ENCODE measurements at places on chromosomes 5 and 9. TPM values are rescaled to one million over a fixed set of nuclear protein-coding genes. Genes with fewer than 3 reads are reported as not detected.

LHX3 gene
- 0.10 TPM for total RNA-seq

GFI1B gene
- 0.45 TPM for total RNA-seq

TEX48 gene
- not detected for total RNA-seq

ARRDC3 gene
- 109 TPM for total RNA-seq

FBP2 gene
- not detected for total RNA-seq

CTSV gene
- total RNA-seq, result 6.7 TPM

GRCh38 chr5:32312197-32312594, 543 bp downstream of the MTMR12 start:
- H3K4me3 ChIP-seq, result peak overlapping the region; percentile 89
- peak; percentile 75 for DNase-seq
- peak overlapping the region; percentile 79 for H3K27ac ChIP-seq
- peaks cover 31% of the 10 kb centered on the region for H3K4me1 ChIP-seq
- H3K36me3 ChIP-seq, result peaks cover 13% of the 10 kb centered on the region
- no peaks in the 10 kb centered on the region for H3K27me3 ChIP-seq

GRCh38 chr5:5602554-5602953, 180.1 kb downstream of the ICE1 start:
- H3K27me3 ChIP-seq, result no peaks in the 10 kb centered on the region
- no peaks in the 10 kb centered on the region for H3K36me3 ChIP-seq
- H3K4me1 ChIP-seq, result no peaks in the 10 kb centered on the region
- no peak for DNase-seq
- H3K27ac ChIP-seq, result no peak overlapping the region

GRCh38 chr5:95142145-95142544, 142.7 kb downstream of the MCTP1 start:
- H3K27ac ChIP-seq, result no peak overlapping the region
- no peak for DNase-seq
- H3K4me3 ChIP-seq, result no peak overlapping the region
- H3K4me1 ChIP-seq, result no peaks in the 10 kb centered on the region

DNA sequence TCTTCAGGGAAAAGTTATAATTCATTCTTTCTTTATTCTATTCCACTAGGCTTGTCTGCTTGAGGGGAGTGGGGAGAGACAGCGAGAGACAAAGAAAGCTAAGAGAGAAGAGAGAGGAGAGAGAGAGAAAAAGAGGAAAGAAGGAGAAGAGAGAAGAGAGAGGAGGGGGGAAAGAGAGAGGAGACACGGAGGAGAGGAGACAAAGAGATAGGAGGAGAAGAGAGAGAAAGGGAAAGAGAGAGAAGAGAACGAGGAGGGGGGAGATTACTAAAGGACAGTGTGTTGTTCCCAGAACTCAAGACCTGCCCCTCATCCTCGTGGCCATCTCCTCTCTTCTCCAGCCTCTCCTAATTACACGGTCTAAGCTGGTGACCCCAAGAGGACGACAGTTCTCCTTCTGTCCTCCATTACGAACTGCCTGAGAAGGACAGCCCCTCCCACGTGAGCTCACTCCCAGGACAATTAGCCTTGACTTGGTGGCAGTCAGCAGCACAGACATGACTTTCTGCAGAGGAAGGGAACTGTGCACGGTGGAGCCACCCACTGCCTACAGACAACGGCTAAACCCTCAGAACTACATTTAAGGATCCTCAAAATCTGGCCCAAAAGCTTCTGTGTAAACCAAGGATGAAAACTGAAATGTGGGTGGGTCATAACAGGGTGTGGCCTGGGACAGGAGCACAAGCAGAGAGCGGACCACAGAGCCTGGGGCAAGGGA, 99.1 kb downstream of the COL23A1 start:
- H3K4me1 ChIP-seq, result peaks cover 32% of the 10 kb centered on the region
- no peak overlapping the region for H3K4me3 ChIP-seq
- no peak overlapping the region for H3K27ac ChIP-seq
- no peaks in the 10 kb centered on the region for H3K36me3 ChIP-seq
- peaks cover 7% of the 10 kb centered on the region for H3K27me3 ChIP-seq

- no peak for DNase-seq
- no peak overlapping the region for H3K27ac ChIP-seq
- H3K4me3 ChIP-seq, result no peak overlapping the region
- H3K27me3 ChIP-seq, result peaks cover 9% of the 10 kb centered on the region
Measured at GRCh38 chr5:62284946-62285891, 20.8 kb upstream of the KIF2A start.

GRCh38 chr5:91114658-91115057, 268.5 kb downstream of the ARRDC3 start:
- no peak overlapping the region for H3K27ac ChIP-seq
- no peaks in the 10 kb centered on the region for H3K27me3 ChIP-seq
- peaks cover 14% of the 10 kb centered on the region for H3K4me1 ChIP-seq
- no peak for DNase-seq
- no peak overlapping the region for H3K4me3 ChIP-seq

DNA sequence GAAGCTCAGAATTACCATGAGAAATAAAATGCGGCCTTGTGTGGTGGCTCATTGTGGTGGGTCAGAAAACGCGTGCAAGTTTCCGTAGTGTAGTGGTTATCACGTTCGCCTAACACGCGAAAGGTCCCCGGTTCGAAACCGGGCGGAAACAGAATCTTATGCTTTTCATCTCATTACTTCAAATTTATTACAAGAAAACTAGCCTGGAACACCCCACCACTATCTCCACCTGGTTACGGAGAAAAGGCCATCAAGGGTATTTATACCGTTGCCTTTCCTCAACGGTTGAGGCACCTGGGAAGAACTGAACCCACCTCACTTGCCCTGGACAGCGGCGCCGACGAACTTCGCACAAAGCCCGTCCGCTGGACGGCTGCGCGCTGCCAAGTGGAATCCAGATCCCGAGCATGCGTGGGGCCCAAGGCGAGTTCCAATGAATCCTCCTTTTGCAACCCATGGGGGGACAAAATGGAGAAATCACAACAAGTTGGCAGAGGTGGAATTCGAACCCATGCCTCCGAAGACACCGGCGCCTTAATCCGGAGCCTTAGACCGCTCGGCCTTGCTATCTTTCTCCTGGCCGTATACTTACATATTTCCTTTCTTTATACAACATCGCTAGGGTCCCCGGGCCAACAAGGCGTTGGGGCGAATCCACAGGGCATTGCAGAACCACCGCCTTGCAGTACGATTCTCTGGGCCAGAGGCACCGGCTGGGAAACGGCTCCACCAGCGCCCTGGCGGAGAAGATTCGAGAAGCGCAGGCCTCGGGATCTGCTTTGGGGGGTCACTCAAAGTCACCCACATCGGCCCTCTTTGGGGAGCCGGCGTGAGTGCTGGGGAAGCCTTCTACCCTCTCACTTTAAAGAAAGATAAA, 16.9 kb downstream of the OR2V2 start:
- H3K27me3 ChIP-seq, result peaks cover 78% of the 10 kb centered on the region
- peak overlapping the region; percentile 70 for H3K27ac ChIP-seq
- H3K4me1 ChIP-seq, result peaks cover 16% of the 10 kb centered on the region
- H3K36me3 ChIP-seq, result peaks cover 3% of the 10 kb centered on the region
- no peak for DNase-seq
- peak overlapping the region; percentile 90 for H3K4me3 ChIP-seq

DNA sequence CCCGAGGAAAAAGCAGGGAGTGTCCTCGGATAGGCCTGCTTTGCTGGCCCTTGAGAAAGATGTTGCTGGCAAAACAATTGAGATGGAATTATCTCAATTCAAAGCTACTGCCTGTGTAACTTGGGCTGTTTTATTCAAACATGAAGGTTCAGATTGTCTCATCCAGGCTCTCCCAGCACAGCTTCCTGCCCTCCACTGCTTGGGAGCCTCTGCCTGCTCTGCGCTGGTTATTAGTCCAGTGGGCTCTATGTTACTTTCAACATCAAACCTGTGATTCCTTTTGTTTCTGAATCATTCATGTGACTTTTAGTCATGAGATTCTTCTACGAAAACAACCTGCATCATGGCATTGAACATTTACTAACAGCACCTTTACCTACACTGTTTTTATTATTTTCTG, 123.2 kb downstream of the SNCAIP start:
- no peak overlapping the region for H3K4me3 ChIP-seq
- DNase-seq, result no peak

DNA sequence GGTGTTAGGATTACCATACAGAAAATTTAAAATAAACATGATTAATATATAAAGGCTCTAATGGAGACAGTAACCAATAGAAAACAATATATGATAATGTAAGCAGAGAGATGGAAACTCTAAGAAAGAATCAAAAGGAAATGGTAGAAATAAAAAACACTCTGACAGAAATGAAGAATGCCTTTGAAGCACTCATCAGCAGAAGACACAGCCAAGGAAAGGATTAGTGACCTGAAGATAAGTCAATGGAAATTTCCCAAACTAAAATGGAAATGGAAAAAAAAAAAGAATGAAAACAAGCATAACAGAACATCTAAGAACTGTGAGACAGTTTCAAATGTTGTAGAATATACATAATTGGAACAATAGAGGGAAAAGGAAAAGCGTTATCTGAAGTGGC, 302.6 kb downstream of the DRD1 start:
- H3K27me3 ChIP-seq, result no peaks in the 10 kb centered on the region
- no peaks in the 10 kb centered on the region for H3K36me3 ChIP-seq
- no peak for DNase-seq
- H3K27ac ChIP-seq, result no peak overlapping the region

DNA sequence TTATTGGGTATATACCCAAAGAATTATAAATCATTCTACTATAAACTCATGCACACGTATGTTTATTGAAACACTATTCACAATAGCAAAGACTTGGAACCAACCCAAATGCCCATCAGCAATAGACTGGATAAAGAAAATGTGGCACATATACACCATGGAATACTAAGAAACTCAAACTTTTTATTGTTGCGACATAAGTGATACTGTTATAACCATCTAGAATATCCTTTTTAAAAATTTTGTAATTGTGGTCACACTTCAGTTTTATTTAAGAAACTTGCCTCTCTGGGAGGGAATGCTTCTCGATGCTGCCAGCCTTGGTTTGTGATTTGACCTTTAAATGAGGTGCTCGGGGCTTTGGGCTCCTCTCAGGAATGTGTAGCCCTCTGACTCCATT, 200.9 kb upstream of the OTULINL start:
- peaks cover under 1% of the 10 kb centered on the region for H3K4me1 ChIP-seq
- no peak for DNase-seq
- H3K27me3 ChIP-seq, result no peaks in the 10 kb centered on the region
- H3K27ac ChIP-seq, result no peak overlapping the region
- H3K36me3 ChIP-seq, result peaks cover 47% of the 10 kb centered on the region
- H3K4me3 ChIP-seq, result no peak overlapping the region

- H3K27me3 ChIP-seq, result peaks cover 3% of the 10 kb centered on the region
- no peak overlapping the region for H3K4me3 ChIP-seq
- no peak for DNase-seq
- no peak overlapping the region for H3K27ac ChIP-seq
- no peaks in the 10 kb centered on the region for H3K36me3 ChIP-seq
Measured at GRCh38 chr5:98173334-98173733, 600.1 kb upstream of the RGMB start.

All from type B pancreatic cell (in vitro differentiated cells).